ENCODE measurements at places on chromosomes 2 and 18. TPM values are rescaled to one million over a fixed set of nuclear protein-coding genes. Genes with fewer than 3 reads are reported as not detected.

Gene PLCL1
- total RNA-seq = 0.12 TPM

Gene IHH
- total RNA-seq = not detected

Gene PROM2
- 2.6 TPM for total RNA-seq

Gene COLEC11
- total RNA-seq = not detected

Gene CCDC148
- 0.51 TPM for total RNA-seq

Gene ELOA2
- total RNA-seq = not detected

Gene HSBP1L1
- 46.6 TPM for total RNA-seq

Gene MTERF4
- total RNA-seq = 34.3 TPM

Gene SNORC
- 8.2 TPM for total RNA-seq

Gene ARHGAP15
- total RNA-seq = not detected

Gene SLC40A1
- not detected for total RNA-seq

Gene ANKRD62
- not detected for total RNA-seq

Gene SLC23A3
- total RNA-seq = 2.6 TPM

Gene MLPH
- 27.1 TPM for total RNA-seq

Gene CCBE1
- total RNA-seq = 23.8 TPM

Gene CCL20
- total RNA-seq = 18.0 TPM

Gene COL6A3
- 0.19 TPM for total RNA-seq

Gene RFTN2
- not detected for total RNA-seq

Gene IL36RN
- total RNA-seq = not detected

Gene GPR45
- total RNA-seq = not detected

Gene SKOR2
- not detected for total RNA-seq

Gene KCNJ3
- total RNA-seq = not detected

Gene FOXI3
- total RNA-seq = not detected

Gene GULP1
- 9.3 TPM for total RNA-seq
